ENCODE measurements at places on chromosomes 2 and 18.

- peak; percentile 33 for DNase-seq
Observed at GRCh38 chr2:160406591-160407392, 86.8 kb downstream of the RBMS1 start.

DNA sequence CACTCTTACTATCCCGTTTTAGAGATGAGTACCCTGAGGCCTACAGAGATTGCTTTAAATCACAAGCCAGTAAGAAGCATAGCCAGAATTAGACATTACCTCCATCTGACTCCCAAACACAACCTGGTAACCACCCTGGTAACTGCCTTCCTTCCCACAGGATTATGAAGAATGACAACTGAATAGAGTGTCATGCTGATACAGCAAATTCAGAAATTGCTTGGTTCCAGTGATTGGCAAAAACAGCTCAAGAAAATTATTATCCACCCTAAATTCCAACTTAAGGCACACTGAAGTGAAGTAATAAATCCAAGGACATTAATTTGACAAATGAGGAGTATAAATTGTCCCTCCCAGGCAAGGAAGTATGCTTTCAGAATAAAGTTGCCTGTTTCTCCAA is 195.8 kb upstream of the RBMS1 start:
- no peak for DNase-seq

DNA sequence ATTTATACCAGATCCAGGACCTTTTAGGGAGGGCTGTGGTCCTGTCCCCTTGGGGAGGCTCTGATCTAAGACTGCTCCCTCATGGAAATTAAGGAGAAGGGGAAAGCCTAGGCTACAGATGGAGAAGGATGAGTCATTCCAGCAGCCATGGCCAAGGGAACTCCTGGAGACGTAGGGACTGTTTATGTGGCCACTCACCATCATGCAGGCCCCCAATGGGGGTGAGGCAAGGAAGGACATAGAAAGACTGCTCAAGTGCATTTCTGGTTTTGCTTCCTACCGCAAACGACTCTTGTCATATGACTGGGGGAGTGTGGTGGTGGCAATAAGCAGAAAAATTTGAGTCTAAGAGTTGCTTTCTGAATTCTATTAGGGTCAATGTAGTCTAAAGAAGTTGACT is 54.0 kb upstream of the CYP1B1 start:
- no peak for DNase-seq

DNA sequence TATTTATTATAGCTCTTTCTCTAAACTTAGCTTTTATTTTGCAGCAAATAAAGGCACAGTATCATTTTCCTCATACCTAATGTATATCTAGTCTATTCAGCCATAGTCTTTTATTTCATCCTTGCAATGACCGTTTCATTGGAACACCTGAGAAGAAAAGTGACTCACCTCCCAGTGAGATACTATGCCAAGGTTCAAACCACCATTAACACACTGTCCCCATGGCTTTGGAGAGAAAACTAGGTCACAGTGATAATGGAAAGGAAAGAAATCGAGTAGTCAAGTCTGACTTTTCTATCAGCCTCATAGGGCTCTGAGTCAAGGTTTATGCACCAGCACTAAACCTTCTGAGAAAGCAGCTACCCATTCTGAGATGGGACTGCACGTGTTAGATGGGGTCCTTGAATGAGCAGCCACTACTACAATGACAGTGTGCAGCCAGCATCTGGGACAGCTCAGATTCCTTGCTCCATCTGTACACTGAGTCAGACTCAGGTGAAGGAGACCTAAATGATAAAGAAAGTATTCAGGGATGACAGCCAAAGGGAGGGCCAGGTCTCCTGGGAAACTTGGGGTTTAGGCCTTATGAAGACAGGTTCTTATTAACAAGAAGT is 971.1 kb upstream of the ACVR2A start:
- no peak for DNase-seq

DNA sequence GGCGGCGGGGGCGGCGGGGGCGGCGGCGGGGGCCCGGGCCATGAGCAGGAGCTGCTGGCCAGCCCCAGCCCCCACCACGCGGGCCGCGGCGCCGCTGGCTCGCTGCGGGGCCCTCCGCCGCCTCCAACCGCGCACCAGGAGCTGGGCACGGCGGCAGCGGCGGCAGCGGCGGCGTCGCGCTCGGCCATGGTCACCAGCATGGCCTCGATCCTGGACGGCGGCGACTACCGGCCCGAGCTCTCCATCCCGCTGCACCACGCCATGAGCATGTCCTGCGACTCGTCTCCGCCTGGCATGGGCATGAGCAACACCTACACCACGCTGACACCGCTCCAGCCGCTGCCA is 644 bp downstream of the ONECUT2 start:
- no peak for DNase-seq

DNA sequence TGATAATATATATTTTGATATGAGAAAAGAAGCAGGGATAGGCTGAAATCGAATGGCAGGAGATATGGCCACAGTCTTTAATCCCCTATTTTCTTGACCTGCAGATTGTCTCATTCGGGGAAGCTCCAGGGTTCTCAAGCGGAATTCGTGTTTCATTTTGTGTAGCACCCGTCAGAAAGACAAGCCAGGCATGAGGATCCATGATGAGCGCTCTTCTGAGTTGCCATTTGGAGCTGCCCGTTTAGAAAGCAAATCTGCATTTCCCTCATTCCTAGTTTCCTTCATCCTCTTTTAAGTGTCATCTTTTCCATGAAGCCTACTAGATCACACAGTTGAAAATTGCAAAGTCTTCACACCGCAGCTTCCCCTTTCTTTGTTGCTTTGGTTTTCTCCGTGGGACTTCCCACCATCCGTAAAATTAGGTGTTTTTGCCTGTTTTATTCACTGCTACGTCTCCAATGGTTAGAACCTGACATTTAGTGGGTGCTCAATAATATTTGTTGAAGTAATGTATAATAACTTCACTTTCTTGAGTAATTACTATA is 16.9 kb downstream of the HNMT start:
- DNase-seq = no peak

DNA sequence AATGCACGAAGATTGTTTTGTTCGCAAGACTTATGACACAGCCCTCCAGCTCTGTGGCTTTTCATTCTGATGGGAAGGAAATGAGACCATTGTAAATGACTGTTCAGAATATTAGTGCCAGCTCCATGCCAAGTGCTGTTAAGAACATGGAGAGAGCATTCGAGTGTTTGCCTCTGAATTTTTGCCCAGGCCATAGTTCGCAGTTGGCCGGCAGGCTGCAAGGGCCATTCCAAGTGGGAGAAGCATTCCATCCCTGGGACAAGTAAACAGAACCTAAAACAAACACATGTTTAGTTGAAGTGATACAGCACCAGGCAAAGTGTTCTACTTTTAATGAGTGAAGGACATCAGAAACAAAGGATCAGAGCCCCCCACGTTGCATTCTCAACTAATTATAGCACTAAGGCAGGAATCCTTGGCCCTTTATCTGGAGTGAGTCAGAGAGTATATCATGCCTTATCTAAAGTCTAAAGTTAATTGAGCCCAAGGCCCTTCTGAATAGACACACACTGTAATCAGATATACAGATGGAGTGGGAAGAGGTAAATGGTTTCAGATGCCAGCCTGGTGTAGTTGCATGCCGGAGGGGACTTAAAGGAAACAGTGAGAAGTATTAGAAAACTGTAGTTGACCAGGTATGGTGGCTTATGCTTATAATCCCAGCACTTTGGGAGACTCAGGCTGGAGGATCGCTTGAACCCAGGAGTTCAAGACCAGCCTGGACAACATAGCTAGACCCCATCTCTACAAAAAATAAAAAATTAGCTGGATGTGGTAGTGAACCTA is 53.3 kb downstream of the NEDD4L start:
- no peak for DNase-seq

- DNase-seq = no peak
Observed at GRCh38 chr2:176038694-176039093, 36.6 kb upstream of the LNPK start.

DNA sequence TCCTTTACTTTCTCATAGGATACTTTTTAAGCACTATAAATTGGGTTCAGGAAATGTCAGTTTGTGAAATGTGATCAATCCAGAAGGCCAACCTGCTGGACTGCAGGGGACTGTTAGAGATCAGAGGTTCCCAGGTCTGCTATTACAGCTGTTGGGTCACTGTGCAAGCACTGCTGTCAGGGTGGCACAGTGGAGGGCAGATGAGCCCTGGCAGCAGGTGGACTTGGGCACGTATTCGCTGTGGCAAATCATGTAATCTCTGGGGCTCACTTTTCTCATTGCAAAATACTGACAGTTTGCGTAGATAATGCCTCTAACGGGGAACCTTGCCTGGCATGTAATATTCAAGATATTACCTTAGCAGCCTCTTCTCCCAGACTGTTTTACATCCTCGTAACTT is 18.1 kb downstream of the RAB31 start:
- DNase-seq = no peak

GRCh38 chr2:23585273-23586170 is 200.5 kb downstream of the KLHL29 start:
- DNase-seq = no peak

DNA sequence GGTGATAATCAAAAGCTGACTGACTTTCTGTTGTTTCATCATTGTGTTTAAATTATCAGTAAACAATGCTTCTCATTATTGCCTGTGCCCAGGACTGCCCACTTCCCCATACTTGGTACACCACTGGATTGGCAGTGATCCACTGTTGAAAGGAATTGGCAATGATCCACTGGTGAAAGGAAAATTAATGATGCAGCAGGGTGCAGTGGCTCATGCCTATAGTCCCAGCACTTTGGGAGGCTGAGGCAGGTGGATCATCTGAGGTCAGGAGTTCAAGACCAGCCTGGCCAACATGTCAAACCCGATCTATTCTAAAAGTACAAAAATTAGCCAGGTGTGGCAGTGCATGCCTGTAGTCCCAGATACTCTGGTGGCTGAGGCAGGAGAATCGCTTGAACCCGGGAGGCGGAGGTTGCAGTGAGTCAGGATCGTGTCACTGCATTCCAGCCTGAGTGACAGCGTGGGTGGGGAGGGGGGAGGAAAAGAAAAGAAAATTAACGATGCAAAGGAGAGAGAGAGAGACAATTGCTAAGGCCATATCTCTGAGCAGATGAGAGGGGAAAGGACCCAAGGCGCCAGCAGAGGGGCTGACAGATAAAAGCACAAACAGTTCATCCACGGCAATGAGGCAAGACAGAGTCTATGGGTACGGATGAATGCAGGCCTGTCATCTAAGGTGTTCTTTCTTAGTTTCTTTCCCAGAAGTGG is 10.2 kb upstream of the GTF2A1L start:
- no peak for DNase-seq

DNA sequence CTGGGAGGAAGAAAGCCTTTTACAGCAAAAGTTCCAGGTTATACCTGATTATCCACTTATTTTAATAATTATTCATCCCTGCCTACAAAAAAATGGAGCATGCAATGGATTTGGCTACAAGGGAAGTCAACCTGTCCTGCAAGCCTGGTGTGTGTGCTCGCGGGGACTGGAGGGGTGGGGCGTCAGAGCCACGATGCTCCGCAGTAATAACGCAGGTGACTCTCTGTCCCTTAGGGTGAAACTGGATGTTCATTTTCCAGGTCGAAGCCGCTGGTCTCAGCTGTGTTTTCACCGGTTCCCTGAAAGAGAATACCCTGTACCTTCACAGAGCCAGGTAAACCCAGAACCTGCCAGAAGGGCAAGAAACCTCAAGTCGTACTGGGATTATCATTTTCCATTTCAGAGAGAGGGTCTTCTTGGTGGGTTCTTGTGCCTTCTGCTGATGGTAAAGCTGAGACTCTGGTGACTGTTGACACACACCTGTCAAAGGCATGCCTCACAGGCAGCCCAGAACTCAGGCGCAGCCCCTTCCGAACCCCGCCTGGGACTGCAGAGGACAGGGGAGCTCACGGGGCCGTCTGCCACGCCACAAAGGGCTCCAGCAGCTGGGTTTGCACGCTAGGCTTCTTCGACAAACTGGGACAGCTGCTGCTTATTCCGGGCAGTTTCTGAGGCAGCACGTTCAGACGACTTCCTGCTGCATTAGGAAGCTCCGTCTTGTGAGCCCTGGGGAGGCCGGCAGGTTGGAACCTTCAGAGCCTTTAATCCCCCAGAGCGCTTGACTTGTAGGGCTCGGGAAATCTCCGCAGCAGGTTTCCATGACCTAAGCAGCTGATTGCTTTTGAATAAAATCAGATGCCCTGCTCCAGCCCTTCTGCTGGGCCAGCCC is 58.6 kb downstream of the KCNG2 start:
- DNase-seq = peak; percentile 9

- DNase-seq = no peak
Observed at GRCh38 chr18:55999641-56000040, 411.6 kb upstream of the TCF4 start.

DNA sequence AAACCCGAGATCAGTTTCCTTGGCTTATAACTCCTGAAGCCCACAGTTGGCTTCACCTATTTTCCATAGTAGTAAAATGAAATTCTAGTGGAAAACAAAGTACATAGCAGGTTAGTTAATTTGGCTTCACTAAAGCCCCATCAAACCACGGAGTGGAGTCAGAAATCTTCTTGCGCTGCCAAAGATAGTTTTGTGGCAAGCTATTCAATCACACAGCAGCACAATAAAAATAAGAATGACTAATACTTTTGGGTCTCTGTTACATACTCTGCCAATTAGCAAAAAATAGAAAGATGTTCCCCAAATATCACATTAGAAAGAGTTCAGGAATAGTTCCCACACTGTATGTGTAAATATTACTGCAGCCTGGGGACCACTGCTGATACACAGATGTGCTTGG is 175.2 kb upstream of the NOL4 start:
- no peak for DNase-seq

- DNase-seq = no peak
Observed at GRCh38 chr2:70111752-70112591, 24.7 kb downstream of the PCBP1 start.

DNA sequence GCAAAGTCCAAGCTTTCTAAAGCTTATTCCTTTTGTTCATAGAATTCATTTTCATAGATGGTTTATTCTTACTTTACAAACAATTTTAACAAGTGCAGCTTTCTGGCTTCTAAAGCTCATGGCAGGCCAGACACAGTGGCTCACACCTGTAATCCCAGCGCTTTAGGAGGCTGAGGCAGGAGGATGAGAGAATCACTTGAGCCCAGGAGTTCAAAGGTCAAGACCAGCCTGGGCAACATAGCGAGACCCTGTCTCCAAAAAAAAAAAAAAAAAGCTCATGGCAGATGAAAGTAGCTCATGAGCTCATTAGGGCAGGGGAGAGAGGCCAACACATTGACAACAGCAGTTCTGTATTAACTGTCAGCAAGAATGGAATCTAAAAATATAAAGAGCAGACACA is 28.1 kb upstream of the NPC1 start:
- no peak for DNase-seq

All from skeletal muscle cell (primary cell).